NCI-H510A (cell line): ENCODE measurements at places on chromosomes 4 and X.
A peak's percentile ranks its signal among the peaks of the same experiment; 100 is the strongest.

DNA sequence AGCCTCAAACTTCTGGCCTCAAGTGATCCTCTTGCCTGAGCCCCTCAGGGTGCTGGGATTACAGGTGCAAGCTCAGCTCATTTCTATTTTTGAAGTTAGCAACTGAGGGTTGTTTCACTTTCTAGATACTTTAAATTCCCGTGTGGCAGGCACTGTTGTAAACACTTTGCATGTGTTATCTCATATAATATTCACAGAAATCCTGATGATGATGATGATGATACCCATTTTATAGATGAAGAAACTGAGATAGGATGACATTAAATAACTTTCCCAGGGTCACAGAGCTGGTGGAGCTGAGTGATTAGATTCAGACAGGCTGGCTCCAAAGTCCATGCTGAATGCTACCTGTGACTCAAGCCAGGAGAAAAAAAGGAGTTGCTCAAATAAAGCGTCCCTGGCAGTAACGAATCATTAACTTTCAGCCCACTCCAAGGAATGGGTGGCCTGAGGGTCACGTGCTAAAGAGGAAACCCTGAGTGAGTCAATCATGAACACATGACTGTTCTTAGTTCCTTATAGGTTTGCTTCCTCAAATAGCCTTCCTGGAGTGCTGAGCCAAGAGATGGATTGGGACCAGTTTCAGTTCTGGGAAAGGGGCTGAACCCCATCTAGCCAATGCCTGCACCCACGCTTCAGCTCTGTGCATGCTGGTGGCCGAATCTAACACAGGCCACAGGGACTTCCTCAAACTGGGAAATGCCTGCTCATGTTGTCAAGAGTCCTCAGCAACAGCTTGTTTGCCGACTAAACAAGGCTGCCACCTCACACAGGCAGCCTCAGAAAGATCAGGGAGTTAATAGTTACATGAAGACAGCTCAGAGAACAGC, 52.8 kb downstream of the RBM47 start:
- DNase-seq = peak; percentile 70

DNA sequence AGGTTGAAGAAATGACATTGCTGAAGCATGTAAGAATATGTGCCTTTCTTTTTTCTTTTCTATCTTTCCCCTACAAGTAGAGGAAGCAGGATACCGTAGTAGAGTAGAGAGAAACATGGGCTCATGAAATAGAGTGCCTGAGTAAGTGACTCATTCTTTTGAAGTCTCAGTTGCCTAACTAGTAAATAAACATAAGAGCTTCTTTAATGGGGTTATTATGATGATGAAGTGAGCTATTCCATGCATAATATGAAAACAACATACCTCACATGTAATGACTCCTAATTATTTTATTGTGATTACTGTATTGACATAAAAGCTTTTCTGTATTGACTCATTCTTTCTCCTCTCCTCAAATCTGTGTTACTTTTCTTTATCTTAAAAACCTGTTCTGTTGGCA, 1538.2 kb downstream of the TECRL start:
- DNase-seq = no peak

DNA sequence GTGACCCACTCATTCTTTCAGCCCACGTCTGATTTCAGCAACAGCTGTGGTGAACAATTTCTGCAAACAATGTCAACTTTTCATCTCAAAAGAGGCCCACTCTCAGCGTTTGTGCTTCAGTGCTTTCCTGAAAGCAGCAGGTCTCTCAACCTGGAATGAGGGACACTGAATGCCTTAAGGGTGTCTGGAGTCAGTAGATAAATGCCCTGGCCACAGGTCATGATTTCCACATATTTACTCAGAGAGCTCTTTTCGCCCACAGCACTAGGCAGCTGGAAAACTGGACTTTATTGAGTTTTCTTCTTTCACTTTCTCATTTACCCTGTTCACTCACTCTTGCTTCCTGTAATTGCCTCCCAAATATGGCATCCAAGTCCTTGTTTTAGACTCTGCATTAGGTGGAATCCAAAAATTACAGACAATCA, 52.8 kb downstream of the NPFFR2 start:
- no peak for DNase-seq

DNA sequence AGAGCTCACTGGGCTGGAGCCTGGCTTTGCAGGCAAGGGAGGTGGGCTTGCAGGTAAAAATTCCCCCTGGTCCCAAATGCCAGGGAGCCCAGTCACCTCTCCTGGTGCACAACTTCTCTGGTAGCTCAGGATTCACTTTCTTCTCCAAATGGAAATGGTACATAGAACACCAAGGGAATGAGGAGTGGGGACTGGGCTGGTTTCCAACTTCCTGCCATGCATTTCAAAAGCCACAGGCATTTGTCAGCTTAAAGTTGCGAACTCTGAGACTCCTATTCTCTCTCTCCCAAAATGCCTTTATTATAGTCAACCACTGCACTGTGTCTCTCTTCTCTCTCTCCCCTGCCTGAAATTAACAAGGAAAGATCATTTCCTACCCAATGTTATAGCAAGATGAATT, 177.3 kb downstream of the GRIA3 start:
- no peak for DNase-seq

DNA sequence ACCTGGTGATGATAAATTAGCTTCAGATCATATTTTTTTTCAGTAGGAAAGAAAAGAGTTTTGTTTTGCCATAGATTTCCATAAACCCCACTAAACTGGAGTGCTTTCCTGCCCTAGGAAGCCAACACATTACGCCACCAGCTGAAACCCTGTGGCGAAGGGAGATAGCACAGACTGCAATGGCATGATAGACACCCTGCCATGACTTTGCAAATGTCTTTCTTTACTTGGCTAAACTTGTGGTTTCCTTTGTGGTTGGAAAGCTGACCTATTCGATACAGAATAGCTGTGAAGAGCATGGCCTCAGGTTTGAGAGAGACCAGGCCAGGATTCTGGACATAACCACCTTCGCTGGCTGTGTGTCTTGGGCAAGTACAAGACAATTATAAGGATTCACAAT, 19.1 kb downstream of the MFAP3L start:
- DNase-seq = no peak

DNA sequence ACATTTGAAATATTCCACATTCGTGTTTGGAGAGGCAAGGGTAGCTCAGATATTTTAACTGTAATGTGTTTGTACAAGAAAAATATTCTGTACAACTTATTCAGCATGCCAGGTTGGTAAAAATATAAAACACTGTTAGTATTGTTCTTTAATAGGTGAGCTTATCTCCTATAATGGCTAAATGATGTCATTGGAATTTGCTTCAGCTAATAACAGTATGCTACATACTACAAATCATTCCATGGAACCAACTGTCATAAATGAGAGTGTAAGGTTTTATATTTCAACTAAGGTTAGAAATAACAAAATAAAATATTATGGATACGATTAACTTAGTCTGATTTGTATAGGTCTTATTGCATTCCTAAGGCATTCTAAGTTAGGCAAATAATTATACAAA, 206.6 kb downstream of the ADGRL3 start:
- no peak for DNase-seq

DNA sequence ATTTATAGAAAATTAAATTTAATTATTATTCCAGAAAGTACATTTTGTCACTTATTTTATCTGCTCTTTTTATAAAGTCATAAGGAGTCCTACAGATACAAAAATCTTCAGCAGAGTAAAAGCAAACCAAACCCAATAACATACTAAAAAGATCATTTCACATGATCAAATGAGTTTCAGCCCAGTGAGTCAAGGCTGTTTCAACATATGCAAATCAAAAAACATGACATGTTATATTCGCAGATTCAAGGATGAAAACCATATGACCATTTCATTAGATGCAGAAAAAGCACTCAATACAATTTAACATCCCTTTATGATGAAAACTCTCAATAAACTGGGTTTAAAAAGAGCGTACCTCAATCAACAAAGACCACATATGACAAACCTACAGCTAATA, 214.3 kb downstream of the FAT4 start:
- DNase-seq = no peak

DNA sequence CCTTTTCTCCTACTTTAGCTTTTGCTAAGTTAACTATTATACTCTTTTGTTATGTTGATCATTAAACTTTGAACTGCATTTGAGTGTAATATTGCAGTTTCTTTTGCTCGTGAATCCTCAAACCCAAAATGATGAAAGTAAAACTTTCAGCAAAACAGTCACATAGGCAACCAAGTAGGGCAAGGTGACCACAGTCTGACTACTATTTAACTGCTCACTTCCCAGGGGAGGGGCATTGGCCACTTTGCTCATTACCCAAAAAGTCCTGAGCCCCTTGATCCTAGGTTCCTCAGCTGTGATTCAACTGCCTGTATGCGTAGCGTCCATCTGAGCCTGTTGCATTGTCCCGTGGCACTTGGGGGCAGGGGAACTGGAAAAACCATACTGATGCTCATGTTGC, 17.0 kb downstream of the RBMX2 start:
- DNase-seq = no peak

GRCh38 chr4:94372991-94373390, 30.4 kb upstream of the HPGDS start:
- no peak for DNase-seq

GRCh38 chr4:181525634-181526033, 717.6 kb upstream of the TENM3 start:
- DNase-seq = peak; percentile 38

GRCh38 chr4:48369771-48370170, 28.4 kb downstream of the SLAIN2 start:
- no peak for DNase-seq

DNA sequence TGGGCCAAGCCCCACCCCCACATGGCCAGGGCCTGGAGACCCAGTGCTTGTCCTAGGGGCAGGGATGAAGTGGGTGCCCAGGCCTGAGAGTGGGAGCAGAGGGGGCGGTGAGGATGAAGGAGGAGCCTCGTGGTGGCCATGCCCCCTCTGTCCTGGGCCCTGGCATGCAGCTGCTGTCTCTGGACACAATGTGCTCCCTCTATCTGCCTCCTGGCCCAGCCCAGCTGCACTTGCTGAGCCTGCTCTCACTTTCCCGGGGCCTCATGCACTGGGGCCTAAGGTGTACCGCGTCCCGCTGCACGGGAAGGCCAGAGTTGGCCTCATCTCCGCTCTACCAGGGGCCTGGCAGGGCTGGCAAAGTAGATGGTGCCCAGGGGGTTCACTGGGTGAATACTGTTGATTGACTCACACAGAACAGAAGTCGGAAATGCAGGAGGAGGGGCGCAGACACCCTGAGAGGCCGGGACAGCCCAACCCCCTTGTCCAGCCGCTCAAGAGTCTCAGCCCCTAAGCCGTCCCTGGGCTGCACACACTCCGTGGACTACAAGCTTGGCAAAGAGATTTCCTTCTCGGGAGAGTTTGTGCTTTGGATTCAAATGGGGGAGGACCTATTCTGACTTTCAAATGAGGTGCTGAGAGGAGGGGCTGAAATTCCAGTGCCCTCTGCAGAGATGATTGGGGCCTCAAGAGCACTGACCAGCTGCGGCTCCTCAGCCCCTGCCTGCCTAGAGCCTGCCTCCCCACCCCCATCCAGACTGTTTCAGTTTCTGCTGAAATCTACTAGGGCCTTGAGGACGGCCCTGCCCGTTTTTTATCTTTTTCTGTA, 112.4 kb downstream of the PSAPL1 start:
- DNase-seq = no peak

DNA sequence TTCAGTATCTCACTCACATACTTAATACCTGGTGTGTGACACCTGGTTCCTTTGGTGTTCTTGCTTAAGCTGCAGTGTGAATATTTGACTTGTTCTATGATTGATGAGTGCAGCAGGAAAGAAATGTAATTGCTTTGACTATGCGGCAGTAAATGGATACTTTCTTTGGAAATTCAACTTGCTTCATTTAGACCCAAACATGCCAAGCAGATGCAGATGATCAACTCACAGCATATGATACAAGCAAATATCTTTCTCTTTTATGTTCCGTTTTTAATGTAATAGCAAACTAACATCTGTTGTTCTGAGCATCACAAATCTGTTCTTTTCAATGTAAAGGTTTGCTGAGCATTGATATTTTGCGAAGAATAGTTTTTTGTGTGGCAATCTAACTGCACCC, 549.5 kb downstream of the C4orf33 start:
- DNase-seq = no peak

GRCh38 chr4:141900856-141901255, 264.5 kb downstream of the IL15 start:
- no peak for DNase-seq

DNA sequence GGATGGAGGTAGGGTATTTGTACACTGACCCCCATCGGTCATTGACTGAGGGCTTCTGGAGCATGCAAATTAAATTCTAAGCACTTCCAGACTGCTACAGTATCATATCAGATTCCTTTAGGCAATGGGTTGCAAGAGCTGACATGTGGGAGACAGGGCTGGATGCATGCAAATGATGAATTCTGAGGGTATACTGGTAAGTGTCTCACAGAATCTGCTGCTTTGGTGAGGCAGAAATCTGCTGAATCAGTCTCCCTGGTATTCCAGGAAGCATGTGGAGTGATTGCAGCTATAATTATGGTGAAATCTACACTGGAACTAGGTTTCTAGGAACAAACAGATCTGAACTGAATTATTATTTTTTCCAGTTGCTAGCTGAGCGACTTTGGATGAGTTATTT, 684.9 kb upstream of the MAGEB2 start:
- no peak for DNase-seq

DNA sequence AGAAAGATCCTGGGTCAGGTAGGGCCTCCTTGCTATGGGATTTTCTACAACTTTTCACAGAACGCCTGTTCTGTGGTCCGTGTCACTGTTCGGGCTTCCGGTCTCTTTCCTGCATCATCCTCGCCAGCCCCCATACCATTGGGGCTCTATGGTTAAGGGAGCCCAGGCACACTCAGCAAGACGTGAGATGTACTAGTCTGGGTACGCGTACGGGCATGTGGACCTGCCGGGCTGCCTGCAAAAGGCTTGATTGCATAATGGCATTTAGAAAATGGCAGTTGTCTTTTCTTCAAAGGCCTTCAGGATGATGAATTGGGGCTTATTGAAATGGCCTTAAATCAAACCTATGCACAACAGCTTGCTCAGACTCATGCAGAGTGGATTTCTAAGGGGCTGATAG, 86.7 kb downstream of the CNGA2 start:
- DNase-seq = no peak

DNA sequence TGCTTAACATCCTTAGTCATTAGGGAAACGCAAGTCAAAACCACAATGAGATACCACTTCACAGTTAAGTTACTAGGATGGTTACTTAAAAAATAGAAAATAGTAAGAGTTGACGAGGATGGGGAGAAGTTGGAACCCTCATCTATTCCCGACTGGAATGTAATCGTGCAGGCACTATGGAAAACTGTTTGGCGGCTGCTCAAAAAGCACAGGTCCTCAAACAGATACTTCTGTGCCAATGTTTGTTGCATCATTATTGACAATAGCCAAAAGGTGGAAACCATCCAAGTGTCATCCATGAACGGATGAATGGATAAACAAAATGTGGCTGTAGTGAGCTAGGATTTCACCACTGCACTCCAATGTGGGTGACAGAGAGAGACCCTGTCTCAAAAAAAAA, 11.7 kb downstream of the CTAG1B start:
- no peak for DNase-seq

DNA sequence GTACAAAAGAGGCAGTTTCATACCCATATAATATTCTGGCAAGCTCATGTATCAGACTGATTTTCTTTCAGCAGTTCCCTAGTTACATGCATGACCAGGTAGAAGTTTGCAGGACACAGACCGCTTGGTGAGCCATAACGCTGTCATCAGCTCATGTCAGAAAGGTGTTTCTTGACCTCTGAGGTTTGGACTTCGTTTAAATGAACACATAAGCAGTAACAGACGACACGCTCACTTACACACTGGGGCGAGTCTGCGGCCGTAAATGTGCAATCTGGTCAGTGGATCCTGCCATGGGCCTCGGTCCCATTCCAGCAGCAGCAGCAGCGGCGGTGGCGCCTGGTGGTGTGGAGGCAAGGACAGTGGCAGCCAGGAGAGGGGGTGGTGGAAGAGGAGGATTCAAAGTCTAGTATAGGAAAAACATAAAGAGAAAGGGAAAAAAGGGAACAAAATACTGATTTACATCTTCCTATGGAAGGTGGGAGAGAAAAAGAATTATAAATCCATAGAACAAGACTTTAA, 111.9 kb upstream of the CBR4 start:
- DNase-seq = no peak
